ENCODE measurements at places on chromosomes 7 and 10.

- no peak for DNase-seq
Observed at GRCh38 chr7:27788437-27788836, 48.5 kb downstream of the TAX1BP1 start.

DNA sequence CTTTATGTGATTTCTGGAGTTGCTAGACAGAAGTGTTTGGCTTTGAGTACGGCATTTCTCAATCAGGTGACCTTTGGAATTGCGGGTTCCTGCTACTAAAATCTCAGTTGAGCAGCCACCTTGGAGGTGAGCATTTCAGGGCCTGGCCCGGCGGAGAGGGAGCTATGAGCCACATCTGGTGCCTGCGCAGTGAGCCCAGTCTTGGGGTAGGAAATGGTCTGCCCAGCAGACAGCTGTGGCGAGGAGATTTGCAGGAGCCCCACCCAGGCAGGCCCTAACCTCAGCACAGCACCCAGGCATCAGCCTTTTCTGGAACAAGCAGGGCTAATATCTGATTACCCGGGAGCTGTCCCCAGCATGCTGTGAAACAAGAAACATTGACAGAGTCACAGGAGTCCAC is 547.9 kb upstream of the FOXK1 start:
- DNase-seq: no peak

- DNase-seq: no peak
Observed at GRCh38 chr10:67115972-67116371, 190.1 kb downstream of the LRRTM3 start.

GRCh38 chr10:48495282-48496045 is 109.4 kb downstream of the ARHGAP22 start:
- peak; percentile 45 for DNase-seq

GRCh38 chr7:90345595-90346335 is 751 bp upstream of the GTPBP10 start:
- DNase-seq: peak; percentile 55

DNA sequence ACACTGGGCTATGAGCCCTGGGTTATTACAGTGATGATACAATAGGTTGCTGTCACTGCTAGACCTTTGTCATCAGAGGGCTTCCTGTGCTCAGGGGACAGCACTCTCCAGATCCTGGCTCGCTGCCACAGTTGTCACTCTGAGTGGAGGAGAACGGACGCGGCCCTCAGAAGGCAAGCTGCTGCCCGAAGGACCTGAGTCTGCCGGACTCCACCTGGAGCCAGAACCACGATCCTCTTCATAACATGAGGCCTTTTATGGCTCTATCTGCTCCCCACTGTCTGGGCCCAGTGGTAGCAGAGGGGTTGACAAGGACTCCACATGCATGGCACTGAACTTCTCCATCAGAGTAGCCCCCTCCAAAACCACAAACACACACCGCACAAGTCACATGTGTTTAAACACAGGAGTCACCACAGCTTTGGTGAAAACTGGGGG is 94.7 kb upstream of the EFCAB10 start:
- no peak for DNase-seq

DNA sequence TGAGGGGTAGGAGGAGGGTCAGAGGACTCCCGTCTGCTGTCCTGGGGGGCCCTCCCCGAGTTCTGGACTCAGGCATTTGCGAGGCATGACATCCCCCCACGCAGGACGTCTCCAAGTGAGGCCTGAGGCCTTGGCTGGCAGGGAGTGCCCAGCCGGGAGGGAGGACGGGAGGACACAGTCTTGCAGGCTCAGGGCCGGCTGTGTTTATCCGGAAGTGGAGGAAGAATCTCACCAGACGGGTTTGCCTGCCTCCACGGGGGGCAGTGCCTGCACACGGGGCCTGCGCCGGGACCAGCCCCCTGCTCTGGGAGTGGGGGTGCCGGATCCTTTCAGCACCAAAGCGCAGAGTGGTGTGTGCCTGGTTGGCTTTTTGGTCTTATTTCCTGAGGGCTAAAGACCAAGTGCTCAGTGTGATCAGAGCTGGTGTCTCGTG is 10.9 kb downstream of the PWWP2B start:
- DNase-seq: peak; percentile 95

GRCh38 chr7:15856311-15856710 is 169.8 kb upstream of the MEOX2 start:
- no peak for DNase-seq

- peak; percentile 94 for DNase-seq
Observed at GRCh38 chr10:49360271-49361177, 35.4 kb downstream of the DRGX start.

- peak; percentile 92 for DNase-seq
Observed at GRCh38 chr7:150368884-150369747, 494 bp downstream of the REPIN1 start.

DNA sequence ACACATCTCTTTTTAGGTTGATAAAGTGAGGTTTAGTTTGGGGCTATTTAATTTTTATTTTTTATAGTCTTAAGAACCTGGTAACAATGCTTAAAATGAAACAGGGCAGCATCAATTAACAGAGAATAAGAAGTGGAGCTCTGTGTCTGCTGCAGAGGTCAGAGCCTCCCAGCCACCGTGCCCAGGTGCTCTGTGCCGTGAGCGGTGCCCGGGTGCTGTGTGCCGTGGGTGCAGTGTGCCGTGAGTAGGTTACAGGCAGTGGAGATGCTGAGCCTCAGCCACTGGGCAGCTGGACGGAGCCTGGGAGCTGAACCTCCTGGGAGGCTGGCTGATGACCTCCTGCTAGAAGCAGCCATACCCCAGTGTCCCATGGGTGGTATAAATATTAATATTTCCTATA is 250.0 kb downstream of the KLF6 start:
- DNase-seq: no peak

DNA sequence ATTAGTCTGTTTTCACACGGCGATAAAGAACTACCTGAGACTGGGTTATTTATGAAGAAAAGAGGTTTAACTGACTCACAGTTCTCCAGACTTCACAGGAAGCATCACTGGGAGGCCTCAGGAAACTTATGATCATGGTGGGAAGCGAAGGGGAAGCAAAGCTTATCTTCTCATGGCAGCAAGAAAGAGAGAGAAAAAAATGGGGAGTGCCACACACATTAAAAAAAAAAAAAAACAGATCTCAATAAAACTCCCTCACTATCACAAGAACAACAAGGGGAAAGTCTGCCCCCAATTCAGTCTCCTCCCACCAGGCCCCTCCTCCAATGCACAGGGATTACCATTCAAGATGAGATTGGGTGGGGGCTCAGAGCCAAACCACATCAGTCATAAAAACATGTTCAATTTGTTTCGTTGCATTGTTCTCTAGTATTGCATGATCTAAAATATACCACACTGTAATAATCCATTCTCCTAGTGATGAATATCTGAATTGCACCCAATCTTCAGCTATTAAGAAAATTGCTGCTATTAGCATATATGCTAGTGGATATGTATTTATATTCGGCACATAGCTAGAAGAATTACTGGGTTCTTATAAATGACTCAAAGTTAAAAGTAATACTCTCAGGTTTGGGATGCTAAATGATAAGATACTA is 328.9 kb upstream of the KCND2 start:
- DNase-seq: no peak

- DNase-seq: no peak
Observed at GRCh38 chr10:22475651-22476600, 130.6 kb downstream of the SPAG6 start.

DNA sequence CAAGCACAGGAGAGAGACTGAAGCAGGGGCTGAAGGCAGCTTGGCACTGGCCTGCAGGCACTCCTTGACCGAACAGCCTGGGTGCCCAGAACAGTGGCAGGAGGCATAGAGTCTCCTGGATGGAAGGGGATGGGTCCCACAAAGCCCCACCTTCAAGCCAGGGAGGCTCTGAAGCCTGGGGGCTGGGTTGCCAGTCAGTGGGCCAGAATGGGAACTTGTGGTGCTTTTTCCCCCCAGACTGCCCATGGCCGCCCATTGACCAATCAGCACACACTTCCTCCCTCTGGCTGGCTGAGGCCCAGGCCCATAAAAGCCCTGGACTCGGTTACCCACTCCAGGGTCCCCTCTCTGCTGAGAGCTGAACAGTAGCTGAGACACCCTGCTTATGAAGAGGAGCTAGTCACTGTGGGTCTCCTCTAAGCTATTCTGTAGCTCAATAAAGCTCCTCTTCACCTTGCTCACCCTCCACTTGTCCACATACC is 109.6 kb downstream of the ELAPOR2 start:
- DNase-seq: no peak

DNA sequence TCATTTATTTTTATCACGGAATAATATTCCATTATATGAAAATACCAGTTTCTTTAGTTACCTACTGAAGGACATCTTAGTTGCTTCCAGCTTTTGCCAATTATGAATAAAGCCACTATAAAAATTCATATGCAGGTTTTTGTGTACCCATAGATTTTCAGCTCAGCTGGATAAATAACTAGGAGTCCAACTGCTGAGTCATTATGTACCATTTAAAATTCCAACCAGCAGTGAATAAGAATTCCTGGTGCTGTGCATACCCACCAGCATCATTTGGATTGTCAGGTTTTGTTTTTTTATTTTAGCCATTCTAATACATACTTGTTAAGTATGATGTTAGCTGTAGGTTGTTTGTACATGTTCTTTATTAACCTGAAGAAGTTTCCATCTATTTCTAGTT is 14.5 kb downstream of the FAM24B start:
- DNase-seq: no peak

DNA sequence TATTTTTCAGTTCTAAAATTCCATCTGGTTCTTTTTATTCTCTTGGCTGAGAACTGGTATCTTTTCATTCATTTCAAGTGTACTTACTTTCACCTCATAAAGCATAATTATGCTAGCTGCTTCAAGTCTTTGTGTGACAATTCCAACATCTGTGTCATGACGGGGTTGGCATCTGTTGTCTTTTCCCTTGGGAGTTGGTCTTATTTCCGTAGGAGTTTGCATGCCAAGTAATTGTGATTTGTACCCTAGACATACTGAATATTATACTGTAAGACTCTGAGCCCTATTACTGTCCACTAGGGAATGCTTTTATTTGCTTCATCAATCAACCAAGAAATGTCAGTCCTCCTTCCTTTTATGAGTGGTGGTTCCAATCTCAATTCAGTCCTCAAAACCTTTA is 24.6 kb upstream of the HUS1 start:
- no peak for DNase-seq

- peak; percentile 44 for DNase-seq
Observed at GRCh38 chr10:44988957-44989585, 10.5 kb upstream of the DEPP1 start.
